H1 (cell line): ENCODE measurements at places on chromosomes 2 and 18. TPM values are rescaled to one million over a fixed set of nuclear protein-coding genes. Genes with fewer than 3 reads are reported as not detected.

DNA sequence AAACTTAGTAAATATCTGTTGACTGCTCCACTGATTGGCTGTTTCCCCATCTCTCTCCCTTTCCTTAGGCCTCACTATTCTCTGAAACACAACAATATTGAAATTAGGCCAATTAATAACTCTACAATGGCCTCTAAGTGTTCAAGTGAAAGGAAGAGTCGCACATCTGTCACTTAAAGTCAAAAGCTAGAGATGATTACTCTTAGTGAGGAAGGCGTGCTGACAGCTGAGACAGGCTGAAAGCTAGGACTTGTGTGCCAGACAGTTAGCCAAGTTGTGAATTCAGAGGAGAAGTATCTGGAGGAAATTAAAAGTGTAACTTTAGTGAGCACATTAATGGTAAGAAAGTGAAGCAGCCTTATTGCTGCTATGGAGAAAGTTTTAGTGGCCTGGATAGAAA is 48.4 kb downstream of the PLEK start:
- DNase-seq: no peak

GRCh38 chr2:41963661-41964525 is 83.9 kb upstream of the PKDCC start:
- no peak for DNase-seq

GRCh38 chr2:216559625-216560156 is 61.0 kb downstream of the RPL37A start:
- no peak for DNase-seq

The SP140 gene
- 1.3 and 1.7 TPM in 2 replicates for total RNA-seq

The C2orf49 gene
- 14.4 and 19.9 TPM in 2 replicates for total RNA-seq

- DNase-seq: no peak
Observed at GRCh38 chr2:206984206-206984605, 44.9 kb downstream of the CPO start.

The NOL4 gene
- 1.6 and 2.6 TPM in 2 replicates for total RNA-seq
